ENCODE measurements at places on chromosomes 3 and 15.
A peak's percentile ranks its signal among the peaks of the same experiment; 100 is the strongest.

GRCh38 chr3:144259267-144259666, 287.6 kb downstream of the DIPK2A start:
- peak; percentile 23 for DNase-seq

- no peak for DNase-seq
Measured at GRCh38 chr15:25689592-25689991, 173.5 kb downstream of the ATP10A start.

DNA sequence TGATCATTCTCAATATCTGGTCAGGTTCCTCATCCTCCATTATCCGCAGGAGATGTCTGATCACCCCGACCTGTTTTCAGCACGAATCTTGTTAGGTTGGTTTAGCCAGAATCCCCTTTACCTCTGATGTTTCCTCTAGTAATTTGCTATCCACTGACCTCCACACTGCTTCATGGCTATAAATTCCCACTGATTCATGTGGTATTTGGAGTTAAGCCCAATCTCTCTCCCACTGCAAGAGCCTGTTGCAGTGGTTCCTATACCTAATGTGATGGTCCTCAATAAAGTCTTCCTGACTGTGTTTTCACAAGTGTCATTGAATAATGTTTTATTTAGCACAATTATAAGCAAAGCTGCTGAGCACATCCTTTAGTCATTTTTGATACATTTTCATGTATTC, 124.8 kb upstream of the CNTN3 start:
- no peak for DNase-seq

DNA sequence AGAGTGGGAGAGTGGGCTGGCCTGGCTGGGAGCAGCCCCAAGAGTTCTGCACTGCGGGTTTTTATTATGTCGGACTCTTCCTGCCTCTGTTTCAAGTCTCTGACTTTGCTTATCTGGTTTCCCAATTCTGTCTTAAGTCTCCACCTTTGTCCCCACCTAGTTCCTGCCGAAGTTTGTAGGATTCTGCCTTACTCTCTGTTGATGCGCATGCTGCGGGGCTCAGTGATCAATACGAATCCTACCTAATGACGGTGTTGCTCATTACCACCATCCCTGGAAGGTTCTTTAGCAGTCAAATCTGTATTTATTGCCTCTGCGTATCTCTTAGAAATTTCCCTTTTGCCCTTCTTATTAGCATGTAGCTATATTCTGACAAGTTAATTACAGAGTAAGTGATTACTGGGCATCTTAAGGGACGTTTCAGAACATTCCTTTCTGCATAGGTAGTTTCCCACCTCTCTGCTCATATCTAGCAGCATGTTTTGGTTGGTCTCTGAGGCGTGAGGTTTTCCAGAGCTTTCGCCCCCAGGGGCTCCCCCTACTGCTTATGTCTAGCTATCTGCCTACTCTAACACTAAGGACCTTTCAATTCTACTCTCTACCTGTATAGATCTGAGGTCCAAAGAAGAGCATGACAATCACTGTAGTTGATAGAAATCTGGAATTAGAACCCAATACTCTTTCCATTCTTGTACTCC, 236.0 kb upstream of the EIF1B start:
- DNase-seq, result no peak

DNA sequence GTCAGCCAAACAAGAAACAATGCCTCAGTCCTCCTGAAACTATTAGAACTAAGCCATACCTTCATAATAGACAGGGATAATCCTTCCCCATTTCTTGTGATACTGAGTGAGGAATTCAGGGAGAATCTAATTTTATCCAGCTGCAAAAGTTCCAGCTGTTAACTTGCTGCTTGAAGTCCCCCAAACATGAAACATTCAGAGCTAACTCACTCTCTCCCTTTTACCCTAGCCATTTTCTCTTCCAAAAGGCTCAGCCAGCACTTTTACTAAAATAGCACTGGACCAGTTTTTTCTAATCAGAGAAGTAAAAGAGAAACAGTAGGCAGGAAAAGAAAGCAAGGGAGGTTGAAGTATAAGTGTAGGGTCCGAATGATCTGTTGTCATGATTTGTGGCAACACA, 268.1 kb downstream of the TAFA4 start:
- no peak for DNase-seq
